ENCODE measurements at places on chromosomes 7 and 10. TPM values are rescaled to one million over a fixed set of nuclear protein-coding genes. Genes with fewer than 3 reads are reported as not detected.

DNA sequence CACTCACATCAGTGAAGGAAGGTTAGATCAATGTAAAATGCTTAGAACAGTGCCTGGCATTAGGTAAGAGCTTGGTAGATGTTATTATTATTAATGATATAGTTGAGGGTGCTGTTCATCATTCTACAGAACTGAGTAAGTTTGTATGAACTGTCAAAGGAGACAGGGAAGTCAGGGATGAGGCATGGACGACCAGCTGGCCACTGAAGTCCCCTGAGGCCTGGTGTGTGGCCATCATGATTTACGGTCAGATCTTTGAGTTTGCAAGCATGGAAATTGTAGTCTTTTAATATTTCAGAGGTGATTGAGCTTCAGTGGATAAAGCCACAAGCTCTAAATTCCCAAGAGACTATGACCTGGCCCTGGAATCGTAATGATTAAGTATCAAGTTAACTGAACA, 6.9 kb downstream of the ARMC3 start:
- no peak overlapping the region for H3K4me3 ChIP-seq
- H3K27ac ChIP-seq, result no peak overlapping the region
- H3K27me3 ChIP-seq, result no peaks in the 10 kb centered on the region
- no peaks in the 10 kb centered on the region for H3K36me3 ChIP-seq

GRCh38 chr7:109745677-109746410, 1176.2 kb downstream of the DNAJB9 start:
- H3K4me1 ChIP-seq, result no peaks in the 10 kb centered on the region
- H3K36me3 ChIP-seq, result no peaks in the 10 kb centered on the region
- no peak overlapping the region for H3K4me3 ChIP-seq

DNA sequence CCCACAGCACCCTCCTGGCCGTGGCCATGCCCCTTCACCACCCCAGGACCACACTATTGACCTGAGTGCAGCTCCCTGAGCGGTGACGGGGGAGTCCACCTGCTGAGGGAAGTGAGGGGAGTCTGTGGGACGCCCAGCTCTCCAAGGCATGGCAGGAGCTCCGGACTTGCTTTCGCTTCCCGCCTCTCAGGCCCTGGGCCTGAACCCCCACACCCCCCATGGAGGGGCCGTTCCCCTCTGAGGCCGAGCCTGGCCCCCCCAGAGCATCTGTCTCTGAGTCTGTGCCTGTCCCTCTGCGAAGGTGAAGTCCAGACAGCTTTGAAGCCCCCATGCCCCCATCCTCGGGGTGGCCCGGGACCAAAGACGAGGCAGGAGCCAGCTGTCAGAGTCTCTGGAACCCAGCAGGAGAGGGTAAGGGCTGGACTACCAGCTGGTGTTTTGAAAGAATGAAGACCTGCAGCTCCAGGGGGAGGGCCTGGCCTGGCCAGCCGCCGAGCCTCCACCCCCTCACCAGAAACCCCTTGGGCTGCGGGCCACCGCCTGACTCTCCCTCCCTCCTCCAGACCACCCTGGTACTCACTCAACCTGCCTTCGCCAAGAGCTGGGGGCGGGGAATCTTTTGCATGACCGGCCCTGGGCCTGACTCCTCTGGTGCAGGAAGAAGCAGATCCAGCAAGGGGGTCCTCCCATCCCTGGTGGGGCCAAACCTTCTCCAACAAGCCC, 114.0 kb downstream of the PDGFA start:
- H3K27me3 ChIP-seq, result peaks cover 2% of the 10 kb centered on the region
- H3K4me3 ChIP-seq, result no peak overlapping the region
- no peak overlapping the region for H3K27ac ChIP-seq
- DNase-seq, result no peak
- no peaks in the 10 kb centered on the region for H3K4me1 ChIP-seq

DNA sequence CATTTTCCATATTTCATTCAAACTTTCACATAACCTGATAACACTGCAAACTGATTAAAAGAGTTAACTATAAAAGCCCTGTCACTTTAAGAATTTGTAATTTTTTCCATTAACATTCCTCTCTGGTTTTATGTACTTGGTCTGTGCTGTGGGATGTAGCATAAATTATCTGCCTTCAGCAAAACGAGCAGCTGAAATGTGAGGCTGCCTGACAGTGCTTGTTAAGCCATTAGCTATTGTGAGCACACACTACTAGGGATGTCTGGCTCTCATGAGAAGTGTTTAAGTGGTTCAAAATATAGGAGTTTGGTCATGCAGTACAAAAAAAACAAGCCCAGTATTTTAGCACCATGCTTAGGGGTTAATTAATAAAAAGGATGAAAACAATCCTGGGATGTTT, 63.0 kb downstream of the HOXA1 start:
- no peaks in the 10 kb centered on the region for H3K4me1 ChIP-seq
- no peaks in the 10 kb centered on the region for H3K36me3 ChIP-seq
- no peak overlapping the region for H3K4me3 ChIP-seq

- no peak overlapping the region for H3K27ac ChIP-seq
- H3K36me3 ChIP-seq, result no peaks in the 10 kb centered on the region
- no peak for DNase-seq
- H3K4me1 ChIP-seq, result no peaks in the 10 kb centered on the region
These were observed 28.9 kb downstream of the GNA12 start for GRCh38 chr7:2814946-2815874.

- H3K36me3 ChIP-seq, result no peaks in the 10 kb centered on the region
- H3K4me1 ChIP-seq, result no peaks in the 10 kb centered on the region
- H3K27me3 ChIP-seq, result no peaks in the 10 kb centered on the region
- H3K27ac ChIP-seq, result no peak overlapping the region
- H3K4me3 ChIP-seq, result no peak overlapping the region
These were observed 94.0 kb downstream of the ADARB2 start for GRCh38 chr10:1643161-1643907.

DNA sequence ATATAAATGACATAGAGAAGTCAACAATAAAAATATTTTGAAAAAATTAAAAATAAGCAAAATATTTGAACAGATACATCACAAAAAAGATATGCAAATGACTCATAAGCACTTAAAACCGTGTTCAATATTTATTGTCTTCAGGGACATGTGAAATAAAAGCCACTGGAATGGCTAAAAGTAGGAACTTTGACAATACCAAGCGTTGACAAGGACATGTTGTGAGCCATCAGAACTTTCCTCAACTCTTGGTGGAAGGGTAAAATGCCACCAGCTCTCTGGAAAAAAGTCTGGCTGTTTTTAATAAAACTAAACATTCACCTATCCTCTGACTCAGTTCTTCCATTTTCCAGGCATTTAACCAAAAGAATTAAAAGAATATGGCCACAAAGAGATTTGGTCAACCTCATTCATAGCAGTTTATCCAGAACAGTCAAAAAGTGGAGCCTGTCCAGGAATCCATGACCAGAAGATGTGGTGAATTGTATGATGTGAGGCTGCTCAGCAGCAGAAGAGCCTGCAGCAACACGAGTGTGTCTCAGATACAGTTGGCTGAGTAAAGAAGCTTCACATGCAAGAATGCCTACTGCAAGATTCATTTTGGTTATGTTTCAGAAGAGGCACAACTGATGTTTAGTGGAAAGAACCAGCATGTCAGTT, 7.1 kb upstream of the KLF6 start:
- H3K4me3 ChIP-seq, result no peak overlapping the region
- no peaks in the 10 kb centered on the region for H3K27me3 ChIP-seq
- no peaks in the 10 kb centered on the region for H3K4me1 ChIP-seq
- DNase-seq, result no peak

- no peak overlapping the region for H3K27ac ChIP-seq
- H3K27me3 ChIP-seq, result no peaks in the 10 kb centered on the region
- H3K36me3 ChIP-seq, result no peaks in the 10 kb centered on the region
- H3K4me3 ChIP-seq, result no peak overlapping the region
These were observed 14.1 kb upstream of the GOT1 start for GRCh38 chr10:99444383-99445045.

- no peaks in the 10 kb centered on the region for H3K36me3 ChIP-seq
- H3K27ac ChIP-seq, result no peak overlapping the region
- DNase-seq, result no peak
These were observed 32.2 kb upstream of the TRIL start for GRCh38 chr7:28990200-28990960.

- no peaks in the 10 kb centered on the region for H3K27me3 ChIP-seq
- no peak for DNase-seq
- no peaks in the 10 kb centered on the region for H3K4me1 ChIP-seq
- no peak overlapping the region for H3K4me3 ChIP-seq
These were observed 88.0 kb downstream of the CFTR start for GRCh38 chr7:117567781-117568180.

DNA sequence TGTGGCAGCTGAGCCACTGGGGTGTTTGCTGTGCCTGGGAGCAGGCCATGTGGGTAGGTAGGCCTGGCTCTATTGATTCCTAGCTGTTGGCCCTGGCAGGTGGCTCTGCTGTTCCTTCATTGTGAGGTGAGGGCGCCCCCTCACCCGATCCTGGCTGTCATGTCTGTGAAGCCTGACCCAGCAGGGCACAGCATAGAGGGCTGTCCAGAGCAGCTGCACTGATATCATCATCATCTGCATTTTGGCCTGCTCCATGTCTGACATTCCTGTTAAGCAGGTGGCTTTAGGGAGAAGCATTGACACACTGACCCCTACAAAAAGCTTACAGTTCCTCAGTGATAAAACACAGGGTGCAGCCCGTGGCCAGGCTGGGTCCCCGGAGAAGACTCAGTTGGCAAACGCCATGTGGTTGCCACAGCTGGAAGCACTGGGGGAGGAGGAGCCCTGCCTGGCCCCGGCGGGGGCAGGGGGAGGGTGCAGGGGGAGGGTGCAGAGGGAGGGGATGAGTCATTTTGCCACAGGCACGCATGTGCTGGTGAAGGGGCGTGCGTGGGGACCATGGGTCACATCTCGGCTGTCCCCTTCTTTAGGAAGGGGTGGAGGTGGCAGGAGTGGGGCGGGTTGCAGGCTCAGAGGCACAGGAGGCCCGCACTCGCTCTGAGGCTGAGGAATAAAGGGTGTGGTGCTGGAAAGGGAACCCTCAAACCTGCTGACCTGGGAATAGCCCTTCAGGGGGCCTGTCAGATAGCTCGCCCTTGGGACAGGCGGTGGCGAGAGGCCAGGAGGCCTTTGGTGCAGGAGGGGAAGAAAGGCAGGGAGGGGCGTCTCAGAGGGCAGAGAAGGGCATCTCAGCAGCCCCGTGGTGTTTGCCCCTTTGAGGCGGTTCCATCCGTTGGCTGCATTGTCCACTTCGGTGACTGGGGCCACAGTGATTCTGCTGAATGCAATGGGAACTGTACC, 31.6 kb downstream of the IKZF1 start:
- peaks cover 4% of the 10 kb centered on the region for H3K36me3 ChIP-seq
- no peak overlapping the region for H3K4me3 ChIP-seq
- H3K27me3 ChIP-seq, result no peaks in the 10 kb centered on the region
- DNase-seq, result peak; percentile 74

- H3K27ac ChIP-seq, result no peak overlapping the region
- no peaks in the 10 kb centered on the region for H3K27me3 ChIP-seq
- no peak overlapping the region for H3K4me3 ChIP-seq
- no peaks in the 10 kb centered on the region for H3K36me3 ChIP-seq
- peaks cover 6% of the 10 kb centered on the region for H3K4me1 ChIP-seq
These were observed 3.8 kb upstream of the TMEM140 start for GRCh38 chr7:135143885-135144668.

- no peak overlapping the region for H3K27ac ChIP-seq
- no peak overlapping the region for H3K4me3 ChIP-seq
These were observed 1106.7 kb downstream of the TYW1 start for GRCh38 chr7:68103319-68103718.

GRCh38 chr10:44184633-44185314, 200.1 kb downstream of the CXCL12 start:
- no peaks in the 10 kb centered on the region for H3K27me3 ChIP-seq
- no peaks in the 10 kb centered on the region for H3K4me1 ChIP-seq
- no peak for DNase-seq

GRCh38 chr7:122013065-122013464, 131.0 kb downstream of the AASS start:
- DNase-seq, result no peak
- H3K27me3 ChIP-seq, result no peaks in the 10 kb centered on the region
- no peak overlapping the region for H3K4me3 ChIP-seq

- no peak for DNase-seq
- H3K27ac ChIP-seq, result no peak overlapping the region
- H3K27me3 ChIP-seq, result no peaks in the 10 kb centered on the region
- H3K4me1 ChIP-seq, result no peaks in the 10 kb centered on the region
These were observed 72.3 kb upstream of the STEAP1B start for GRCh38 chr7:22572292-22572691.

GRCh38 chr7:734214-734613, 7.1 kb upstream of the PRKAR1B start:
- no peak for DNase-seq
- no peaks in the 10 kb centered on the region for H3K4me1 ChIP-seq
- H3K27me3 ChIP-seq, result no peaks in the 10 kb centered on the region
- no peak overlapping the region for H3K27ac ChIP-seq

GRCh38 chr7:127798769-127799372, 146.9 kb downstream of the SND1 start:
- H3K4me3 ChIP-seq, result no peak overlapping the region
- H3K27me3 ChIP-seq, result no peaks in the 10 kb centered on the region
- H3K36me3 ChIP-seq, result no peaks in the 10 kb centered on the region
- DNase-seq, result no peak

DNA sequence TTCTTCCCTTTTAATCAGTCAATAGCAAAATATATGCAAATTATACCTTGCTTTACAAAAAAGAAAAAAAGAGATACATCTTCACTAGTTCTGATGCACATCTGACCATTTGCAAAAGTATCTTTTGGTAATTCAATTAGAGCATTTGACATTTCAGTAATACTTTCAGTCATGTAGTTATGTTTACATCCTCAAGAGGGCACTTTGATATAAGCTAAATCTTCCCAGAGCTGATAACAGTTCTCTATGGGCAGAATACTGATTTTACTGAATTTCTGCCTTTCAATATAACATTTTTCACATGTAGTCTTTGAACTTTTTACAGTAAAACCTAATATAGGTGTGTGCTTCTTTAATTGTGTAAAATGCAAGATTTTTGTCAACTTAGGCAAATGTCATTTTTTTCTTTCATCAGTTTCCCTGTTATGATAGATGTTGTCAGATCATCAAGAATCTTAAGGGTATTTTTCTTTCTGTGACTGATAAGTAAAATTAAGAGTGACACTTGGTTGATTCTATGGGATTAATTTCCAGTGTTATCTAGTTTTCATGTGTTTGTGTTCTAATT, 703.5 kb upstream of the SEMA3D start:
- no peaks in the 10 kb centered on the region for H3K27me3 ChIP-seq
- no peak overlapping the region for H3K27ac ChIP-seq
- H3K4me1 ChIP-seq, result no peaks in the 10 kb centered on the region
- no peak overlapping the region for H3K4me3 ChIP-seq

GRCh38 chr7:89002981-89003956, 207.7 kb upstream of the TEX47 start:
- DNase-seq, result no peak
- H3K27ac ChIP-seq, result no peak overlapping the region
- no peaks in the 10 kb centered on the region for H3K27me3 ChIP-seq
- H3K36me3 ChIP-seq, result no peaks in the 10 kb centered on the region
- H3K4me3 ChIP-seq, result peak overlapping the region; percentile 16

DNA sequence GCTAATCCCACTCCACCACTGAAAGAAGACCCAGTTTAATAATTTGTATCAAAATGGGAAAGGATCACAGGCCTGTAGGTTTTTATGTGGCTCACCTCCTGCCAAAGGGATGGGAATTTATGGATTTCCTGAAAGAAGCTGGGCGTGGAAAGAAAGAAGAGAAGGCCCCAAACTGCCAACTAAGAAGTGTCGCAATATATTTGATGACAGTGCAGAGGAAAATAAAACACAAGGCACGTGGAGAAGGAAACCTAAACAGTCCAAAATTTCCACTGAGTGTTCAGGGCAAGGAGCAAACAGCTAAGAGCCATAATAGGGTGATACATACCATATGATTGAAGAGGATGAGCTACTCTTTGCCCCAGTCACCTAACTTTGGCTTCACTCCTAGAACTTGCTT, 667.2 kb downstream of the GATA3 start:
- no peaks in the 10 kb centered on the region for H3K4me1 ChIP-seq
- no peak for DNase-seq
- no peaks in the 10 kb centered on the region for H3K36me3 ChIP-seq
- H3K4me3 ChIP-seq, result no peak overlapping the region
- no peak overlapping the region for H3K27ac ChIP-seq
- no peaks in the 10 kb centered on the region for H3K27me3 ChIP-seq

SP8 gene
- not detected for total RNA-seq

ANKRD26 gene
- 10.8 TPM for total RNA-seq

OR2A12 gene
- total RNA-seq, result not detected
